ENCODE measurements at places on chromosomes 1 and 21.

- no peak for DNase-seq
Observed at GRCh38 chr1:36883315-36883949, 150.9 kb downstream of the GRIK3 start.

DNA sequence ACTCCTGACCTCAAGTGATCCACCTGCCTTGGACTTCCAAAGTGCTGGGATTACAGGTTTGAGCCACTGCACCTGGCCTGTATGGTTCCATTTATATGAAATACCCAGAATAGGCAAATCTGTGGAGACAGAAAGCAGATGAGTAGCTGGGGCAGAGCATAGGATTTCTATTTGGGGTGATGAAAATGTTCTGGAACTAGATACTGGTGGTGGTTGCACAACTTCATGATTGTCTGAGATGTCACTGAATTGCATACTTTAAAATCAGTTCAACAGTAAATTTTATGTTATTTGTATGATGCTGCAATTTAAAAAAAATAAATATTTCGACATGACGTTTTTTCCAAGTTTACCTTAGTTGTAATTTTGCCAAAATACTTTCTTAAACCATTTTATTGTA is 23.9 kb downstream of the ITSN1 start:
- no peak for DNase-seq

DNA sequence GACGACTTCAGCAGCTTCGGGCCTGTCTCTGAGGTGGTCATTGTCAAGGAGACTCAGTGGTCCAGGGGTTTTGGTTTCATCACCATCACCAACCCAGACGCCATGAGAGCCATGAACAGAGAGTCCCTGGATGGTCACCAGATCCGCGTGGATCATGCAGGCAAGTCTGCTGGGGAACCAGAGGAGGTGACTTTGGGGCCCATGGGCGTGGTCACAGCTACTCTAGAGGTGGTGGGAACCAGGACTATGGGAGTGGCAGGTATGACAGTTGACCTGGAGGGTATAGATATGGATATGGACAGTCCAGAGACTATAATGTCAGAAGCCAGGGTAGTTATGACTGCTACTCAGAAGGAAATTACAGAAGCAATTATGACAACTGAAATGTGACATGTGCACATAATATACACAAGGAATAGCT is 19.3 kb upstream of the METTL13 start:
- DNase-seq = no peak

- no peak for DNase-seq
Observed at GRCh38 chr21:34105947-34106541, 32.7 kb downstream of the MRPS6 start.

GRCh38 chr1:216700779-216701178 is 22.4 kb downstream of the ESRRG start:
- no peak for DNase-seq

GRCh38 chr1:207335695-207336363 is 14.4 kb downstream of the CD55 start:
- DNase-seq = no peak

DNA sequence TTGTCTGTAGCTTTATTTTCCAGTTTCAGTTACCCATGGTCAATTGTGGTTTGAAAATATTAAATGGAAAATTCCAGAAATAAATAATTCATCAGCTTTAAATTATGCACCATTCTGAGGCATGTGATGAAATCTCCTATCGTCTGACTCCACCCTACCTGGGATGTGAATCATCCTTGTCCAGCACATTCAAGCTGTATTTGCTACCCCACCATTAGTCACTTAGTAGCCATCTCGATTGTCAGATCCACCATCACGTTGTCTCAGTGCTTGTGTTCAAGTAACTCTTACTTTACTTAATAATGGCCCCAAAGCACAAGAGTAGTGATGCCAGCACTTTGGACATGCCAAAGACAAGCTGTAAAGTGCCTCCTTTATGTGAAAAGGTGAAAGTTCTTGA is 4.0 kb downstream of the STPG1 start:
- no peak for DNase-seq

DNA sequence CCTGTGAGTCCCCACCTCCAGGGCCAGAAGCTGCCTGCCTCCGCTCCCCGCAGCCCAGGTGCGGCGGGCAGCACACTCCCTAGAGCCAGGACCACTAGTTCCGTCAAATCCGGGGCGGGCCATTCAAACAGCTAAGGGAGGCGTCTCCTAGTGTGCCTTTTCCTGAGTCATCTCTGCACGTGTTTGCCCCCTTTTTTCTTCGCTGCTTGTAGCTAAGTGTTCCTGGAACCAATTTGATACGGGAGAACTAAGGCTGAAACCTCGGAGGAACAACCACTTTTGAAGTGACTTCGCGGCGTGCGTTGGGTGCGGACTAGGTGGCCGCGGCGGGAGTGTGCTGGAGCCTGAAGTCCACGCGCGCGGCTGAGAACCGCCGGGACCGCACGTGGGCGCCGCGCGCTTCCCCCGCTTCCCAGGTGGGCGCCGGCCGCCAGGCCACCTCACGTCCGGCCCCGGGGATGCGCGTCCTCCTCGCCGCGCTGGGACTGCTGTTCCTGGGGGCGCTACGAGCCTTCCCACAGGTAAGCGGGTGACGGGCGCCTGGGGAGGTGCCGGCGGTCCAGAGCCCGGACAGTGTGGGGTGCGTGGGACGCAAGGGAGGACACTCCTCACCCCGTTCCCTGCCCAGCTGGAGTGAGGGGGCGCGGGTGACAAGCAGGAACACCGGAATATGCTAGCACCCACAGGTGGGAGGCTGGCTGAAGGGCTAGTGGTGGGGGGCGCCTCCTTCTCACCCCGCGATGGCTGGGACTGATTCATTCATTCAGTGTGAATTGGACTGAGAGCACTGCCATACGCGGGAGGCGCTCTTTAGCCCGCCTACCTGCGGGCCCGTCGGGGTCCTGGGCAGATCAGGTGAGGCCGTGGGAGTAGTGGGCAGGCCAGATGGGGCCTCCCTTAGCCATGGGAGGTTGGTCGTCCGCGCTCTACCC is at the start of gene TNFRSF8:
TSS of gene TNFRSF8 (plus strand) at position 163 of the 932 bp plus-strand sequence. CDS start at position 459, 296 bp downstream.
- peak; percentile 81 for DNase-seq

- DNase-seq = no peak
Observed at GRCh38 chr21:38494703-38495102, 3.6 kb downstream of the ERG start.

DNA sequence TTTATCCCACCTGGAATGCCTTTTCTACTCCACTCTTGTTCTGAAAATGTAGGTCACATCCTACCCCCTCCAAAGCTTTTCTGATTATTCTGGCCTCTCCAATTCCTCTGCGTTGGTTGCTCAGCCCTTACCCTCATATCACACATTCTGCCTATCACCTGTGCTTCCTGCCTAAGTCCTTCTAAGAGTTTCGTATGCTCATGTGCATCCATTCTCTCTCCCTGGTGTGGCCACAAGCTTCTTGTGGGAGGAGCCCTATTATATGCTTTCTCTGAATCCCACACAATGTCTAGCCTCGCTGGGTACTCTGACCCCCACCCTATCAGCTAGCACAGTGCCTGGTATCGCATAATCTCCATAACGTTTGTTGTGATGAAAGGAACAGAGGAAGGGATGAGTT is 54.2 kb downstream of the CD58 start:
- no peak for DNase-seq

GRCh38 chr21:45607021-45607908 is 36.3 kb upstream of the PCBP3 start:
- peak; percentile 40 for DNase-seq

- DNase-seq = no peak
Observed at GRCh38 chr1:109617291-109617801, 2.1 kb downstream of the GNAT2 start.

- no peak for DNase-seq
Observed at GRCh38 chr1:7893529-7894180, 40.8 kb upstream of the UTS2 start.

DNA sequence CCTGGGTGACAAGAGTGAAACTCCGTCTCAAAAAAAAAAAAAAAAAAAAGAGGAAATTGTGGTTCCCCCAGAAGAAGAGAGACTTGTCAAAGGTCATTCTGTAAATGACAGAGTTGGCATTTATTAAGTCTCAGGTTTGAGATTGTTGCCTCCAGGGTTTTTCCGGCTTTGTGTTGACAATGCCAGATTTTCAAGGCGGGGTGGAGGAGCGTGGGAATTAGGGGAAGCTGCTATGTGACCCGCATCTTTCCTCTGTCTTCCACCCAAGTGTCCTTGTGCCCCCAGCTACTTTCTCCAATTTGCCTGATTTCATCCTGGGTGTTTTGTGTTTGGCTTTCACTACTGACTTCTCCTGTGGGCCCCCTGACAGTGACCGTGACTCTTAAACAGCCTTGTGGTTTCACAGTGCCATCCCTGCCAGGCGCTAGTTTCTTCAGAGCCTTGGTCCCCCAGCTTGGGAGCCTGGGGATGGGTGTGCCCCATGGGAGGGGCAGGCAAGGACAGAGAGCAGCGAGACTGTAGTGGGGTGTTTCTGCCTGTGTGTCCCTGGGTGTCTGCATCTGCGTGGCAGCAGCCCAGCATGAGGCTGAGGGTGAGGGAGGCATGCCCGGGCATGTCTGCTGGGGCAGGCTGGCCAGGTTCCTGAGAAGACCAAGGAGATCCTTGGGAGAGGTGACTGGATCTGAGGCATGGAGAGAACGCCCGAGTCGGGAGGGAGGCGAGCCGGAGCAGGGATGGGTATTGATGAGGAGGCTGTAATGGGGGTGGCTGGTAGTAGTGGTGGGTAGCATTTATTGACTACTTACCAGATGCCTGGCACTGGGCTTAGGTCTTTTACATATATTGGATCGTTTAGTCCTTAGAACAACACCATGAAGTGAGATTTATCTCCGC is 46.3 kb downstream of the IER5 start:
- DNase-seq = no peak

DNA sequence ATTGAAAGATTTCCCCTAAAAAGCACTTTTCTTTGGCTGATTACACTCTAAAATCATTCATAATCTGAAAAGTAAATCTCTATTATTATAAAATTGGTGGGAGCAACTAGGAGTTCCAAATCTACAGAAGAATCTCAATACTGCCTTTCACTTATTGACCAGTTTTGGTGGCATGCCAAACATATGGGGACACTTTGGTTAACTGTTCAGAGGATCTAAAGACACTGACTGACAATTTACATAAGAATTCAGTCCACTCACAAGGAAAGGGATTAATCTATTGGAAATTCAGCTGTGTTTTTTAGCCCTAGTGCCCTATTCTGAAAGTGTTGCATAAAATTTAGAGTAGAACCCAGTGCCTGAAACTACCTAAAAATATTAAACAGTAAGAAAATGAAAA is 113.6 kb downstream of the LRRC40 start:
- no peak for DNase-seq

DNA sequence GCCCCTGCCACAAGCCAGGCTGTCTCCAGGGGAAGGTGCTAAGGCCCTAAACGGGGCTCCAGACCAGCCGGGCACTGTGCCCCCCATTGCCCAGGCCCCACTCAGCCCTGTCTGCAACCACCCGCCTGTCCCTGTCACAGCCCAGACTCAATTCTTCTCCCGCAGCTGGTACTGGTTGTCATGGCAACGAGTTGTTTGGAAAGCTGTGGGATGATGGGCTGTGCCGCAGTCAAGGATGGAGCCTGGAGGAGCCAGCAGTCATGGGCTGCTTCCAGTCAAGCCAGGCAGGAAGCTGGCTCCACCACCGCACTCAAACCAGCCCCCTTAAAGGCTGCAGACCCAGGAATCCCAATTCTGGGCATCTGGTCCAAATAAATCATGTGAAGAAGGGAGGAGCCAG is 4.2 kb downstream of the SPOCD1 start:
- peak; percentile 18 for DNase-seq

- no peak for DNase-seq
Observed at GRCh38 chr1:44154049-44154448, 12.6 kb upstream of the KLF18 start.

DNA sequence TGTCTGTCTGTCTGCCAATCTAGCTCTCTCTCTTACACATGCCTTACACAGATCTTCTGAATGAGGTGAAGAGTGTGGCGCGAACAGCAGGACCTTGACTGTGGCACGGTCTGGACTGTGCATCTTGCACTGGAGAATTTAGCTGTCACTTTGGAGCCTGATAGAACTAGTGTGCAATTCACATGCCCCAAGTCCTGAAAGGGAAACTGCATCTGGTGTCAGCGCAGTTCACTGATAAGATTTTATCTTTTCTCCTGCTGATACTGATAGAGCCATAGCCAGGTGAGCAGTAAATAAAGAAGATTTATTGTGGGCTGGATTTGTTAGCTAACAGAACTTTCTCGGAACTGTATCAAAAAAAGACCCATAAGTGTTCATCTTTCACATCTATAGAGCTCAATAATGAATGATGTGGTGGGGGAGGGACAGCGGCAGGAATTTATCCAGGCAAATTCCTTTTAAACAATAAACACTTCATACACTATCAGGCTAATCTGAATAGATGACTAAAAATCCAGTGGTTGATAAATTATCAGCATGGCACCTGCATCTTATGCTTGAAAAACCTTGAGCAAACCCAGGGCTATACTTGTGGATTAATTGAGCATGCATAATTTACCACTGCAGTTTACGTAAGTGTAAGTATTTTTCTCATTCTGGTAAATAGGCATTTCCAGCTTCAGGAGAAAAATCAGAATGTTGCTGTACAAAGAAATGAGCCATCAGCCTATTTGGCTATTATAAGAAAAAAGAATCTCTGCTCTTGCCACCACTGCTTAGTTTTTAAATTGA is 104.1 kb downstream of the NTNG1 start:
- DNase-seq = no peak

- no peak for DNase-seq
Observed at GRCh38 chr21:24693779-24694178, 913.5 kb downstream of the MRPL39 start.

DNA sequence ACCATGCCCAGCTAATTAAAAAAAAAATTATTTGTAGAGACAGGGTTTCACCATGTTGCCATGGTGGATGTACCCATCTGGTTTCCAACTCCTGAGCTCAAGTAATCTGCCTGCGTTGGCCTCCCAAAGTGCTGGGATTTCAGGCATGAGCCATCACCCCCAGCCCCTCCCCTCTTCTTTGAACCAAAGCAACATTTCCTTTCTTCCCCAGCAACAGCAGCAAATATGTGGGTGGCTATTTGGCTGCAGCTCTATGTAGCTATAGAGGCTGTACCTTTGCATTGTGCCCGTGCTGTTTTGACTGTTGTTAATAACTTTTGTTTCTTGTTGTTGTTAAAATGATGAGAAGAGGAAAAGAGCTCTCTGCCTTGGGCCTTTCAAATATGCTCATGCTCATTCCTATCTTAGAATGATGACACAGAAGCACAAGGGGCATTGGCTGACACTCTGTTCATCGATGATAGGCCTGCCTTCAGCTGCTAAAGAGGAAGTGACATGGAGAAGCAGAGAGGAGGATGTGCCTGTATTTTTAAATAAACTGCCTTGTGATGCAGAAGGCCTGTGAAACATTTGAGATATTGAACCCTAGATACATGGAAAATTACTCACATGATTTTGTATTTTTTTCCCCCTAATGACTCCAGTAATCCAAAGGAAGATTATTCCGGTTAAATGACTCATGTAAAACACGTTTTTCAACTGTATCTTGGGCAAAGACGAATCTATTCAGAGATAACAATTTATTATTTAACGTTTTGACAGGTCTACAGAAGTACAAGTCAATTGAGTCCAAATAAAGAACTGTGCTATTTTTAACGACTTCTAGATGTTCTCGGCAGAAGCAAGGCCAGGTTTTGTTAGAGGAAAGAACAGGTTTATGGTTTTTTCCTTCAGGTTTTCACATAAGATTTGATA is 20.5 kb upstream of the XPR1 start:
- DNase-seq = no peak

- DNase-seq = no peak
Observed at GRCh38 chr1:58619286-58620054, 42.4 kb upstream of the TACSTD2 start.

- peak; percentile 26 for DNase-seq
Observed at GRCh38 chr21:35664683-35665082, 395.6 kb downstream of the SETD4 start.

- no peak for DNase-seq
Observed at GRCh38 chr21:41876928-41877652, 2.1 kb downstream of the PRDM15 start.
